Cerebellar cortex (tissue), 1 donor: ENCODE measurements at places on chromosomes 5 and 9.

DNA sequence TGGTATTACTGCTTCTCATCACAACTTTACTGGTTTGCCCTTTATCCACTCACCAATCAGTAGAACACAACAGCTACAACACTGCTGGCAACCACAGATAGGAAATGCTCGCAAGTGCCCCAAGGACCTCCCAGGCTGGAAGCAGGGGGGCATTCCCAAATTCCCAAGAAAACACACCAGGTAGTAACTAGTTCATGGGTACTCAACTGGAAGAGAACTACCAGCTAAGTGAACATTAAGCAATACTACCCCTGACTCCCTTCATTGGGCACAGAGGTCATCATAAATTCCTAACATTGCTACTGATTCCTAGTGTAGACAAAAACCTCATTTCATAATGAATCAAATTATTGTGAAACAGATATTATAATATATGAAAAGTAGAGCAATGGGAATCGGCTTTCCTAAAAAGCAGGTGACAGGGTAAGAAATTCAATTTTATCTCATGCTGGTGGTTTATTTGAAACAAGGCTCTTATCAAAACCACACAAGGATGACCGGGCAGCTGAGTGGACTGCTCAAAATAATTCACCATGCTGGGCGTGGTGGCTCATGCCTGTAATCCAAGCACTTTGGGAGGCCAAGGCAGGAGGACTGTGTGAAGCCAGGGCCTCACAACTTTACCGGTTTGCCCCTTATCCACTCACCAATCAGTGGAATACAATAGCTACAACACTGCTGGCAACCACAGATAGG is 81.6 kb downstream of the TLE1 start:
- DNase-seq = no peak

- peak; percentile 72 for DNase-seq
Observed at GRCh38 chr9:76688471-76689238, 75.6 kb upstream of the PCA3 start.

DNA sequence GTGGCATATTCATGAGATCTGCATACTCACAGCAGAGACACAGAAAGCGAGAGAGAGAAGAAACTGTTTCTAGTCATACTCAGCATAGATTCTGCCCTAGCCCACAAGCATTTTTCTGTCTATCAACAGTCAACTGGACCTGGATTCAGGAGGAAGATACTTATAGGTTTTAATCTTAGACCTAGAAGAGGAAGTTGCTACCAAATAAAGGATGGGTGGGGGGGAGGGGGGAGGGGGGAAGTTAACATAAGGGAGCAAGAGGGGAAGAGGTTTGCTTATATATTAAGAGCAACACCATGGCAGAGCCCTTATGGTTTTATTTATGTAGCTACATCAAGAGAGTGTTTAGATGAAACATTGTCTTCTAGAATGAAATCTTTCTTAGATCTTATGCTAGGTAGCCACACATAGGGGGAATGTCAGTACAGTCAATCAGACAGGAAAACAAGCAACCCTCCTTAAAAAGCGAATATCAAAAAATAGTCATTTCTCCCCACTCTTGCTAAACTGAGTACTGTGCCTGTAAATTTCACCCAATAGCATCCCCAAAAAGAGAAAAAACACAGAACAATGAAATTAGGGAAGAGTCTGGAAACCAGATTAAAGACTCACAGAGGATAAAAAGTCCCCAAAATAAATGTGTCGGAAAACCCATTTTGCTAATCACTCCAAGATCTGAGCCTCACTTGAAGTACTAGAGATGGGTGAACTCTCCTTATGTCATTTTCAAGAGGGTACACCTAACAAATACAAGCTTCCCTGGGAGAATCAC is 192.7 kb upstream of the NR4A3 start:
- DNase-seq = no peak

DNA sequence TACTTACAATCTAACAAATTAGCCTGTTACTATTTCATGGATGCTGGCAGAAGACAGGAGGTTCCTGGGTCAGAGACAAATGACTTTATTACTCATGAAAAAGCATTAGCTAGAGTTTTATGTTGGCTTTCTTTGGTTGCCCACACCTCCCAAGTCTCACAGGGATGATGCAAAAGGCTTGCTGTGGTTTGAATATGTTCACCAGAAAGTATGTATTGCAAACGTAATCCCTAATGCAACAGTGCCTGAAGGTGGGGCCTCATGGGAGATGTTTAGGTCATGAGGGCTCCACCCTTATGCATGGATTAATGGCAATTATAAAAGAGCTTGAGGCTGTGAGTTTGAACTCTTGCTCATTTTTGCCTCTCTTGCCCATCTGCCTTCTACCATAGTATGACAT is 28.5 kb downstream of the DPYSL3 start:
- DNase-seq = no peak

- DNase-seq = no peak
Observed at GRCh38 chr9:97502984-97503861, 1.8 kb downstream of the TMOD1 start.

DNA sequence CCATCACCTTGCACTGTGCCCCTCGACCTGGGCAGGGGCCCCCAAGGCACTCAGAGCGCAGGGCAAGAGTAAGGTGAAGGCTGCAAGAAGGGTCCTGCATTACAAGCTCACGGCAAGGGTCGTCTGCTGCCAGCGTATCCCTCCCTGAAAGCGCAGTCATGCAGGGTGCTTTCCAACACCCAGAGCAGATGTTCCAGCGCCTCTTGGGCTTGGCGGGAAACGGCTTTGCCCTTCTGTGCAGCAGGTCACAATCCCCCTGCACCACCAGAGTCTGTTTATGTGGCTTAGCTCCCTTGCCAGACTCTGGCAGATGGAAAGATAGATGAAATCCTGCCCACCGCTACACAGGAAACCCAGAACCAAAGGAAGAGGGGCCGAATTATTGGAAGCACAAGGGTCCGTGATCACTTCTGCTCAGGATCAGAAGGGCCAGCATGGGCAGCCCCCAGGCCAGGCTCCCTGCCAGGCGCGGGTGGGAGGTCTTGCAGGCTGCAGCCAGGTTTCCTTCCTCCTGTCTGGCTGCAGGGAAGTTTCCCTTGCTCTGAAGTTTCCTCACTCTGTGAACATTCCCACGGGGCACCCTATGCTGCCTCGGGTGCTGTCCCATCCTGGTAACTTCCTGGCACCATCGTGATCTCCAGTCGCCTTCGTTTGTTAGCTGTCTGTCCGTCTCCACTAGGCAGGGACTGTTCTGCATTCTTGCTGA is 132.2 kb downstream of the ZNF354C start:
- DNase-seq = no peak

- DNase-seq = no peak
Observed at GRCh38 chr5:86880344-86880743, 262.6 kb downstream of the COX7C start.

DNA sequence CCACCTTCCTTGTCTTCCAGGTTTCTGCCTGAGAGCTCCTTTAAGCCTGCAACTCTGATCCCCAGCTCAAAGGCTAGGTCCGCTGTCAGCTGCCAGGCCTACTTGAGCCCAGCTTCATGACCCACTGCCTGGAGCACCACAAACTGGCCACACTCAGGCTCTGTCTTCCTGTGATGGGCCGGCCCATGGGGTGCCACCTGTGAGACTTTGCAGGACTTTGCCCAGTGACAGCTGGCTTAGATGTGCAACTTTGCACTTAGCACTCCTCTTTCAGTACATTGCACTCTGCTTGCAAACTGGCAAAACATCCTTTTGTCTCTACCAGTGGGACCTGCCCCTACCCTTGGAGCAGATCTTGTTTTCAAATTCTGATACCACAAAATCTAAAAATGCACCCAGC is 311.5 kb upstream of the PDE4D start:
- no peak for DNase-seq

DNA sequence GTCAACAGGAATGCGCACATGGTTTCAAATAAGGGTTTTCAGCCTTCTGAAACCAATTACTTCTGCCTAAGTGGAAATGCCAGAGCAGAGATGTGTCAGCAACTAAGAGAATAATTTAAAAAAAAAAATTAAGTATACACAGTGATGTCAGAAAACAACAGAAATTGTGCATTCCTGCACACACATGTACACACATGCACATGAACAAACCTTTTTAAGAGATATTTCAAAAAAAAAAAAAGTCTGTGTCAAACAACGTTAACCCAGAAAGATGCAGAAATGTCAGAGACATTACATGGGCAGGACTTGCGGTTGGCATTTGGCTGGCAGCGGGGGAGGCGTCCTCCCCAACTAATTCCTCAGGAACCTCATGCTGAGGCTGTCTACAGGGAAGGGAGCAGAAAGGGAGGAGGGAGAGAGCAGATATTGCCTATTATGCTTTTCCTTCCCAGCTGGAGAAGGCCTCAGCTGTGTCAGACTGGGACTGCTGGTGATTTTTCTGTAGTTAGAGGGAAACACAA is 536.9 kb upstream of the WWC1 start:
- DNase-seq = peak; percentile 78

GRCh38 chr5:108747774-108748400 is at the start of gene FER:
FER (plus strand) TSS chr5:108747897; CDS start chr5:108798183, 50,286 bp downstream.
- DNase-seq = peak; percentile 42

GRCh38 chr9:8361364-8361763 is 561.8 kb upstream of the DMAC1 start:
- no peak for DNase-seq

DNA sequence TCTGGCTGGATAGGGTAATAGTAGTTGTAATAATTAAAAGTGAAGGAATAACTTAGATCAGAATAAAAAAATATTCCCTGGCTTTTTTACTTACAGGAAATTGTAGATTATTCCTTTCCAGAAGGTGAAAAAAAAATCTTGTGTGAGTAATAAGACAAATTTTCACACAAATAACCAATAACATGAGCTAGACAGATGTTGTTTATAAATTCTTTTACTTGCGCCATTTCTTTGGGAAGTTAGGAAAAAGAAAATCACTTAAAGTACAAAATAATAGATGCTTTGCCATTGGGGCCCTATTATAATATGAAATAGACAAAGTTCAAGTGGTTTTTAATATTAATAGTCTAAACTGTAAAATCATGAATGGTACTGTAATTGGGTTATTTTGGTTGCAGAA is 204.1 kb downstream of the ARRDC3 start:
- no peak for DNase-seq

GRCh38 chr5:172733131-172733973 is 37.6 kb downstream of the DUSP1 start:
- peak; percentile 78 for DNase-seq

DNA sequence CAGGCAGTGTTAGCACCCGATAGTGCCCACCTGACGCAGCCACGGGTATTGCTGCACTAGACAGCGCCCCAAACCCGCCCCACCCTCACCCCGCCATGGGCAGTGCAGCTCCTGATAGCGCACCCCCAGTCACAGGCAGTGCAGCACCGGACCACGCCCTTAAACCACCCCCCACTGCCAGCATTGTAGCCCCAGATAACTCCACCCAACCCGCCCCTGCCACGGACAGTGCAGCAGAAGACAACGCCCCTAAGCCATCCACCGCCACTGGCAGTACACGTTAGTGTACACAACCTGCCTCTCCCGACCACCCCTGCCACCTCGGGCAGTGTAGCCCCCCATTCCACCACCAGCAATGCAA is 825 bp upstream of the PCAT7 start:
- DNase-seq = no peak

- no peak for DNase-seq
Observed at GRCh38 chr5:37211661-37212060, 37.5 kb downstream of the CPLANE1 start.

GRCh38 chr5:132020568-132021339 is 9.3 kb upstream of the ACSL6 start:
- DNase-seq = no peak

GRCh38 chr5:14165375-14166106 is 22.4 kb downstream of the TRIO start:
- no peak for DNase-seq

DNA sequence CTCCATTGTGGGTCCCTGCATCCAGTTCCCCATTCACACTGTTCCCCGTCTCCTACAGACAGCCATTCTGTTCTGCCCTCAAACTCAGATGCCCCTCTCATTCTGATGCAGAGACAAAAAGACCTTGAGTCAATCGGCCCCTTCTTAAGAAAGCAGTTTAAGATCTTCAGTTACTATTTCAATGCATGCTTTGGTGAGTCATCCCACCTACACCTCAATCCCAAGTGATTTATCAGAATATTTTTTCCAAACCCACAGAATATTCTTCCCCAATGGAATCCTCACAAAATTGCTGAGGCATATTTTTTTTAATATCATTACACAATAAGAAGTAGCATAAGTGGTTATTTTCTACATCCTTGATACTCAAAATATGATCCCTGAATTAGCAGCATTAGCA is 92.4 kb upstream of the SLC1A1 start:
- DNase-seq = no peak

DNA sequence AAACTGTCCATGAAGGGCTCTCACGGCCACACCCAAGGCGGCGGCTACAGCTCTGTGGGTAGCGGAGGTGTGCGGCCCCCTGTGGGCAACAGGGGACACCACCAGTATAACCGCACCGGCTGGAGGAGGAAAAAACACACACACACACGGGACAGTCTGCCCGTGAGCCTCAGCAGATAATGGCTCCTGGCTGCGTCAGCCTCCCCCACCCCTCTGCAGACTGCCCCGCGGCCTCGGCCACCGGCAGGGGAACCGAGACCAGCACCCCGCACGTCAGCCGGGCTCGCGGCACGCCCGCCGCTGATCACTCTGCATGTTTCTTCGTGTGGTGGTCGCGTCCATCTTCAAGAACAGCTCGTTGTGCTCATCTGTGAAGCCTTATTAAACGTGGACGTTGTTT is 41.5 kb downstream of the TENT4A start:
- DNase-seq = no peak

GRCh38 chr9:100639854-100640253 is 62.0 kb downstream of the CAVIN4 start:
- no peak for DNase-seq

DNA sequence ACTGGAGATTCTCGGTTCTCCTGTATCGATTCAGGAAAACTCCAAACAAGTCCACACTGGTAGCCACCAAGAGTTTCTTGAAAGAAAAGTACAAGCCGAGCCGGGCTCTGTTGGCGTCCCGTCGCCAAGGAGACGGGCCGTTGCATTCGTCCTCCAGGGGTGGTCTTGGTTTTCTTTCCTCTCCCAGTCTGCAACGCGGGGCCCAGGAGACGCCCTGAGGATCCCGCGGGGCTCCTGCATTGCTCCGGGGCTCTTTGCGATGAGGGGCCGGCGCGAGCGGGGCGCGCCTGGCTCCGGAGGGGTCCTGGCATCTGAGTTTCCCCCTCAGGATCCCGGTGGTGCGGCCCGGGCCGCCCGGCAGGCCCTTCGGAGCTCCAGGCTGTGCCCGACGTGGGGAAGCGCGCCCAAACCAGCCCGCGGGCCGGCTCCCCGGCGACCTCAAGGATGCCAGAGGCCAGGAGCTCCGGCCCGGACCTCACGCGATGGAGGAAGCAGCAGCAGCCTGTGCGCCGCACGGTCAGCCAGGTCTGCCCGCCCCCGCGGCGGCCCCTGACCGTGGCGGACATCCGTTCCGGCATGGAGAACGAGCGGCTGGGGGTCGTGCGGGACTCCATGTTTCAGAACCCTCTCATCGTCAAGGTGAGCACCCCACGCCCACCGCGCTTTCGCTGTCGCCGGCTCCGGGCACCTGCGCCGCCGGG is at the start of gene CFAP77:
Gene CFAP77, plus strand, starts transcription at position 384 of the 701 bp plus-strand sequence. Its CDS starts 61 bp downstream, at position 445.
- peak; percentile 41 for DNase-seq
